ENCODE measurements at places on chromosomes 2 and 18. TPM values are rescaled to one million over a fixed set of nuclear protein-coding genes. Genes with fewer than 3 reads are reported as not detected.

The OBSL1 gene
- total RNA-seq: 164 TPM

The WNT10A gene
- total RNA-seq: not detected

The ADAM23 gene
- total RNA-seq: 12.0 TPM

DNA sequence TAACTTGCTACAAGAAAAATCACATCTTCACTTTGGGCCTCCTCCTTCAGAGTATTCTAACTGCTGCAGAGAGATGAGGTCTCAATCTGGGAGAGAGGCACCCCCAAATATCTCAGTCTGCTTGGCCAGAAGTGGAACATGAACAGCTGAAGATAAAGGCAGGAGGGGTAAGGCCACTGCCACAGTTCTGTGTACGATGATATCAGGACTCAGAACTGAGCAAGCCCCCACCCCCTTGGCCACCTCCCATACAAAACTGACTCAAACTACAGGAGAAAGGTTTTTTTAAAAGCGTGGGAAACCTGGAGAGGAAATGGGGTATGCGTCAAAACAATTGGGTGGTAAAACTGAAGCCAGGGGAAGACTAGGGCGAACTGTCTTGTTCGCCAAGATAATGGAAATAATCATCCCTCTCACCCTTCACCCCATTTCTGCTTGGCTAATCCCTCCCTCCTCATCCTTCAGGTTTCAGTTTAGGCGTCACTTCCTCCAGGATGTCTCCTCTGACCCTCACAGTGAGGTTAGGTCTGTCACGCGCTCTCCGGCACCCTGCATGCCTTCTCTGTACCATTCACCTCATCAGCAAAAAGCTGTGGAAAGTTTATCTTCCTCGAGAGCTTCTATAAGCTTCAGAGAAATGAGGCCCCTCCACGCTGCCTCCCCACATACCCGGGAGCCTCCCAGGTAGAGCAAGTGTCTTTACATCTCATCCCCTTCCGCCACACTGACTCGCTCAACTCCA lies 64.4 kb downstream of the SFXN5 start:
- no peaks in the 10 kb centered on the region for H3K27me3 ChIP-seq
- H3K27ac ChIP-seq: no peak overlapping the region
- no peak for DNase-seq

DNA sequence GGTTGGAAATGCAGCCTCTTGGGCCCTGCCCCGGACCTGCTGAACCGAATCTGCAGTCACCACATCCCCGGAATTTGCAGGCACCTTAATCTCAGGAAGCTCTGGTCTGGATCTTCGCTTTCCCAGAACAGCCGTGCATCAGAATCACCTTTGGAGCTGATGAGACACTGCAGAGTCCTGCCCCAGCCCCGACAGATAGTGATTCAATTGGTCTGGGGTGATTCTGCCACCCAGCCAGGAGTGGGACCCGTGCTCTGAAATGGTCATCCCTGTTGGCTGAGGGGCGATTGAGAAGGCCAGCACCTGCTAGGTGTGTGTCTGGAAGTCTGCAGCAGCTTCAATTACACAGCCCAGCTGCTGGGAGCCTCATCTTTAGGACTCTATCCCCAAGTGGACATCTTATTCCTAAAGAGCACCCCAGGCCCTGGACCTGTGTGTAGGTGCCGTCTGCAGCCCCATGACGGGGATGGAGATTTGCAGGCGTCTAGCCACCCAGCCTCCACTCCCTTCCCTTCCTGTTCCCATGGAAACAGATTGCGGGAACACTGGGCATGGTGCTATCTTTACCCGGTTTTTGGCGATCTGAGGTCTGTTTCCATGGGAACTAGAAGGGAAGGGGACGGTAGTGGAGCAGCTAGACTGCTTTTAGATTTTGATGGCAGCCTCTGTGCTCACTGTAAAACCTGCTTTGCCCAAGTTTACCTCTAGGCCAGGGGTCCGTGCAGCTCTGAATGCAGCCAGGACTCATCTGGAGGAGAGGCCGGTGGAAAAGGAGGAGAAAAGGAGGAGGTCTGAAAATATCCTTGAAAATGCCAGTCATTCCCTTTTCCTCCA lies 156.1 kb downstream of the LDLRAD4 start:
- DNase-seq: peak; percentile 38
- H3K4me1 ChIP-seq: no peaks in the 10 kb centered on the region
- H3K27ac ChIP-seq: no peak overlapping the region

DNA sequence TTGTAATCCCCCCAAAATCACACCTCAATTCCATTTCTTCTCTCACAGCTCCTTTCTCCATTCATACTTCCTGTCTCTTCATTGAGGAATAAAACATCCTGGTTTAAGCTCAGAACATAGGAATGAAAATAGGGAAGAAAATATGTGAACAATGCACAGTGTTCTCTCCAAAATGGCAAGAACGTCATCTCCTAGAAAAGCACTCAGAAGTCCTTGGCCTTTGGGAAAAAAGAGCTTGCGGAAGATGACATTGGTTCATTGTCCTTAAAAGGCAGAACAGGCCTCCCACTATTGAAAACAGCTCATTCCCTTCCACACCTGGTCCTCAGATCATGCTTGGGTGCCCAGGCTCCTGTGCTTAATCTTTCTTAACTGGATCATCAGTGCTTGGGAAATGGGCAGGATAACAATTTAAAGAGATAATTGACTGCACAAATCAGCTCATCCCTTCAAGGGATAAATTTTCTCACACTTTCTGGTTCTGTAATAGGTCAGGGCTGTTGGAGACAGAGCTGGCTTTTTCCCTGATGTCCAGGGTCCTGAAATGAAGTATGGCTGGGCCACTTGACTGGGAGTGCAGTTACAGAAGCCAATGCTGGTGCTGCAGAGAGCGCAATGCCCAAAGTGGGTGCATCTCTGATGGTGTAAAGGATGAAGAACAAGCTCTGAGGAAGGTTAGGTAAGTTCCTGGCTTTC lies 69.2 kb downstream of the MARCHF4 start:
- DNase-seq: no peak
- H3K27ac ChIP-seq: no peak overlapping the region
- no peaks in the 10 kb centered on the region for H3K27me3 ChIP-seq
- no peak overlapping the region for H3K4me3 ChIP-seq

DNA sequence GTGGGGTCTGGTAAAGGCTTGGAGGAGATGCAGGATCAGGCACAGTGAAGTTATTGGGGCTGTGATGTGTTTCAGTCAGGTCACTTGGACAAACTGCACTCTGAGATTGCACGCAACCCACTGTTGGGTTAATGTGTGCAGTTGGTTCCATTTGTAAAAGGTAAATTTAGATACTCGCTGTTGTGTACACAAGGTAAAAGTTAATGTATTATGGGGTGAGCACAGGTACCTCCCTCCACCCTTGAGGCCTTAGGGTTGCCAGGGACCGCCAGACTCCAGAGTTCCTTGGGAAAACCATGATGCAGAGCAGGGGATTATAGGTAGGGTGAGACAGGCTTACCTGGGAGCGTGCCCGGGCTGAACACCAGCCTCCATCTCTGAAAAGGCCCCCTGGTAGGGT lies 20.1 kb downstream of the IMPA2 start:
- no peaks in the 10 kb centered on the region for H3K4me1 ChIP-seq
- no peak for DNase-seq
- H3K36me3 ChIP-seq: peaks cover 16% of the 10 kb centered on the region

DNA sequence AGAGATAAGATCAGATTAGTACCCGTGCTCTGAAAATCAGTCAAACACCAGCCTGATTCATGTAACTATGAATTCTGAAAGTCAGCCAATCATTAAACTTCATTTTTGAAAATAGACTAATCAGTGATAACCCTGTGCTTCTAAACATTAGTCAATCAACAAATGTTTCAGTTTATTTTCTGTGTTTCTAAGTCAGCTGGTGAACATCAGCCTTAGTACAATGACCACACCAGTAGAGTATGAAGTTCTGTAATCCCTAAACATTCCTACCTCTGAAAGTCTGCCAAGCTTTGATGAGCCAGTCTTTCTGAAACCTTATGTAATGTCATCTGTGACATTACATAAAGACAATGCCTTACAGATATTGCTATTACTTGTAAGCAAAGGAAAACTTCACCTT lies 807.4 kb upstream of the CRIM1 start:
- no peak for DNase-seq
- H3K36me3 ChIP-seq: no peaks in the 10 kb centered on the region
- no peak overlapping the region for H3K27ac ChIP-seq
- peaks cover 21% of the 10 kb centered on the region for H3K4me1 ChIP-seq

- peaks cover 2% of the 10 kb centered on the region for H3K36me3 ChIP-seq
- peak; percentile 69 for DNase-seq
- H3K4me3 ChIP-seq: no peak overlapping the region
- no peak overlapping the region for H3K27ac ChIP-seq
- peaks cover 16% of the 10 kb centered on the region for H3K4me1 ChIP-seq
Measured at GRCh38 chr2:20016346-20016745, 3.9 kb upstream of the MATN3 start.

GRCh38 chr18:67318651-67319050 lies 197.9 kb downstream of the DSEL start:
- no peak for DNase-seq
- no peak overlapping the region for H3K4me3 ChIP-seq
- H3K27me3 ChIP-seq: no peaks in the 10 kb centered on the region
- no peaks in the 10 kb centered on the region for H3K36me3 ChIP-seq

- H3K4me1 ChIP-seq: peaks cover 9% of the 10 kb centered on the region
- H3K27me3 ChIP-seq: no peaks in the 10 kb centered on the region
- no peak overlapping the region for H3K4me3 ChIP-seq
- H3K36me3 ChIP-seq: no peaks in the 10 kb centered on the region
- DNase-seq: no peak
- no peak overlapping the region for H3K27ac ChIP-seq
Measured at GRCh38 chr2:180257247-180257646, 250.2 kb upstream of the CWC22 start.

DNA sequence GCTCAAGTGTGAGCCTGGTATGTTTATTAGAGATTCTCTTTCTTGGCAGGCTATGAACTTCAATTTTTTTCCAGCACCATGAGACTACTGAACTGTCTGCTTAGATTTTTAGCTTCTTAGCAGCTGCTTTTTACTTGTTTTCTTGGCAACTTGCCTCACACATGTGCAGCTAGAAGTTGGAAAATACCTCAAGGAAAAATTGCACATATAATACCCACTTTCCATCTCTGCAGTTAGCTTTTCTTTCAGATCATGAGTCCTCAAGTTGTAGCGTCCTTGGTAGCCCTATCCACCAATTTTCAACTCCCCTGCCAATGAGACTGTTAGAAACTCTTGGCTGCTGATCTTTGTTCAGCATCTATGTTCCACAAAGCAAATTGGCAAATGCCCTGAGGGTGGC lies 302.1 kb downstream of the HRH4 start:
- no peaks in the 10 kb centered on the region for H3K4me1 ChIP-seq
- H3K36me3 ChIP-seq: no peaks in the 10 kb centered on the region
- no peak for DNase-seq
- no peak overlapping the region for H3K4me3 ChIP-seq

- H3K4me1 ChIP-seq: no peaks in the 10 kb centered on the region
- no peaks in the 10 kb centered on the region for H3K36me3 ChIP-seq
- no peak overlapping the region for H3K27ac ChIP-seq
- no peak overlapping the region for H3K4me3 ChIP-seq
- H3K27me3 ChIP-seq: no peaks in the 10 kb centered on the region
- DNase-seq: no peak
Measured at GRCh38 chr18:49722477-49722876, 90.9 kb downstream of the ACAA2 start.

DNA sequence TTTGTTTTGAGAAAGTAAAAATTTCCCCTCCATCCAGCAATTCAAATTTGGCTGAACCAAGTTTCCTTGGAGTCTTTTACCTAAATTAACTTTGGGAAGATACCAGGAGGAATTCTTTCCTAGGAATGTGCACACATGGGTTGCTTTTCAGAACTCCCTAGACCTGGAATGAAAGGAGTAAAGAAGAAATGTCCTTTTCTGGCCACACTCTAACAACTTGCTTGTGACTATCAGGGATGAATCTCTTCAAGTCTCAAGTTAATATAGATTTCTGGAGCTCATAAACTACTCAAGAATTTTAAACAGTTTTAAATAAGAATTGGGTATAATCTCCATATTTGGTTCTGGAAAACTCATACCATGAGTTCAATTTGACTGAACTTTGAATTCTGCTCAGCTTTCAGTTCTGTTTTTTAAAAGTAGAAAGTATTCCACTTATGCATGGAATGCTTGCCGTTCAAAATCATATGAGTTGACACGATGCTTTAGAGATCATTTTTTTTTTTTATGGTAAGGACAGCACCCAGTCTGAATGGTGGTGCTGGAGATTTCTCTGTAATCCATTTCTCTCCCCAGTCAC lies 7.7 kb downstream of the RASGRP3 start:
- no peaks in the 10 kb centered on the region for H3K27me3 ChIP-seq
- H3K4me3 ChIP-seq: no peak overlapping the region
- no peak overlapping the region for H3K27ac ChIP-seq
- no peak for DNase-seq
- no peaks in the 10 kb centered on the region for H3K36me3 ChIP-seq
- no peaks in the 10 kb centered on the region for H3K4me1 ChIP-seq

DNA sequence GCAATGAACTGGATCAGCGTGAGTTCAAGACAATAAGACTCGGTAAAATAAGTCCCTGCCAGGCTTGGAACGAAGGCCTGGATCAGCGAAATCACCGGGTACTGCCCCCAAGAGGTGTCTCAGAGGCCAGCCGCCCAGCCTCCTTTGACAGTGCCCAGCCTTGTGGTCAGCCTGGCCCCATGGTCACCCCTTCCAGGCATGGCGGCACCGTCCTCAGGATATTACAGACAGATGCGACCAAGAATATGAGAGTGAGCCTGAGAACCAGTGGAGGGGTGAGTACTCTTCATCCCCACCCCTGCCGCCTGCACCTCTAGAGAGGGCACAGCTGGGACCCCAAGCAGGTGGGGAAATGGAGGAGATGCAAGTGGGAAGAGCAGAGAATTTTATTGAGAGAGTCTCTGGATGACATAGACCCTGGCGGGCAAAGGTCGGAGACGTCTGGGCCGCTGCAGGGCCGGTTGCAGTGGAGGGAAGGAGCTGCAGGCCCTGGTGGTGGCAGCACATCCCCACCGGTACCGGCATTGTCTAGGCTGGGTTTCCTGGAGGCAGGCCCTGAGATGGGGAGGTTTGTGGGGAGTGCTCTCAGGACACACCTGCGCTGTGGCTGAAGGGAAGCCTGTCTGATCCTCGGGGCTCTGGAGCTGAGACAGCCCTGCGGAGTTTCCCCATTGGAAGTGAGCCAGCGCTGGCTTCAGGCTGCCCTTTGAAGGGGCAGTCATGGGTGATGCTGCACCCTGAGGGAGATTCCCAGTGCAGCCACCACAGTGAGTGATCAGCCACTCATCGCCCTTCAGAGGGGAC lies 190.0 kb downstream of the SEPTIN10 start:
- peak; percentile 28 for DNase-seq
- no peaks in the 10 kb centered on the region for H3K36me3 ChIP-seq
- no peak overlapping the region for H3K27ac ChIP-seq
- no peaks in the 10 kb centered on the region for H3K4me1 ChIP-seq
- H3K27me3 ChIP-seq: no peaks in the 10 kb centered on the region
- H3K4me3 ChIP-seq: no peak overlapping the region
